SHP77 (cell line): ENCODE measurements at places on chromosomes 4 and X.
A peak's percentile ranks its signal among the peaks of the same experiment; 100 is the strongest.

DNA sequence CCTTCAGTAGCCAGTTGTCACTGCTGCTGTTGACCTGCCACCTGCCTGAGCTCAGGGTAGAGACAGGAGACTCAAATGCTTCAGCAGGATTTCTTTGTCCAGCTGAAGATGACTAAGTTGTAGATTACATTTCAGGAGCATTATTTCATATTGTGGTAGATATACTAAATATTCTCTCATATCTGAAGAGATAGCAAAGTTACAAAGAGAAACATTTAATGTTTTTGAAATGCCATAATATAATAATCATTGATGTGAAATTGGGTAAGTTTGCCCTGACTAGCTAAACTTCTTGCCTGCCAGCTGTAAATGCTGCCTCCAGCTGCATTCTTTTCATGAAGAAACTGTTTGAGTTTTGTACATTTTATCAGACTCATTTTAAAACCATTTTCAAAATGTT lies 247.6 kb upstream of the CNKSR2 start:
- no peak for DNase-seq

GRCh38 chr4:107774681-107775080 lies 50.1 kb upstream of the SGMS2 start:
- DNase-seq: no peak

DNA sequence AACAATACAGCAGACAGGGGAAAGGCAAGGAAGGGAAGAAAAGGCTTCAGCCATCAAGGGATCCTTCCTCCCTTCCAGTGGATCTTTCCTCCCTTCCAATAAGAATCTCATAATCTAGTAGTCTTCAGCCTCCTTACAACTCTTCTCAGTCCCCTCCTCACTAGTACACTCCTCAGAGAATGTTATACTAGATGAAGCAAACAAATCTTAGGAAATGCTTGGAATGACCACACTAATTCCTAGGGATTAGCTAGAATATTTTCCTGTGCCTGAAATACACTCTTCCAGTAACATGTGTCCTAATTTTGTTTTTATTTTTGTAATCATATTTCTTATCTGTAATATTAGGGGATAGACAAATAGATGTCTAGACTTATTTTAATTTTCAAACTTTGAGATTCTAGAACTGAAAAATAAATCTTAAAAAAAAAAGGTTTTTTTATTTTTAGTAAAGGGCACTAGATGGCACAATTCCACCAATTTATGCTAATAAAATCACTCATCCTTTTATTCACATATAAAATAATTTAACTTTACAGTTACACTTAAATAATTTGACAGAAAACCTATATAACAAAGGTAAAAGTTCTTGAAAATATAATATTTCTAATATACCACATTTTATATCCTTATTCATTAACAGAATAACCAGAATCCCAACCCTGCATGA lies 7.0 kb upstream of the STPG2 start:
- no peak for DNase-seq

DNA sequence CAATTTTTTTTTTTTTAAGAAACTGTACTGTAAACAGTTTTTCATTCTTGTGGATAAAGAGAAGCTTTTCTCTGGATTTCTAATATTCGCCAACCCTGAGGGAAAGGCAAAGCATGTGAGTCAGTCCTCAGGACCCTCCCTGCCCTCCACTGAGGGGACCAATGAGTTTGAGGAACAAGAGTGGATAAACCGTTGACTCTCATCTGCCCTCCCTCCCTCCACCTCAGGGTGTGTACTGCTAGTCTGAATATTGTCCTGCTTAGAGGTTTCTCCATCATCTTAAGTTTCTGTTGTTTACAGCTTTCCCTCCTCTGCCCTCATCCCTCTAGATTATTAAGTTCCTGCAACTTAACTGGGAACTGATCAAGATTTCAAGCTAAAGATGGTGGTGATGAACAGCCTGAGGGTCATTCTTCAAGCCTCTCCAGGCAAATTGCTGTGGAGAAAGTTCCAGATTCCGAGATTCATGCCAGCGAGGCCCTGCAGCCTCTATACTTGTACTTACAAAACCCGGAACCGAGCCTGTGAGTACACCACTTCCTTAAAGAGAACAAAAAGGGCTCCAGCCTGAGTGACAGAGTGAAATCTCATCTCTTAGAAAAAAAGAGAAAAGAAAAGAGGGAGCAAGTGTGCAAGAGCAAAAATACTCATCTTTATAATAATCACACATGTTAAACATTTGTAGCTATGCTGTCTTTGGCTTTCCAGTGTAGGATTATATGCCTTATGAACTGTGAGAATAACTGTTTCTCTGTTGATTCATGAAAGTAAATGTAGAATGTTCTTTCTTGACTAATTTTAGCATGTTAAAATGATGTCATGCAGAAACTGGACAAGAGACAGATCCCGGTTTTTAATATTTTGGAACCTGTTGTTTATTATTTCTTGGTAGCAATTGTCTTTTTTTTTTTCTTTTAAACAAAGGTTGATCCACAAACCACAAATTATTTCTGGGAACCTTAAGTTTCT lies 11.9 kb downstream of the CA5B start:
- DNase-seq: no peak

DNA sequence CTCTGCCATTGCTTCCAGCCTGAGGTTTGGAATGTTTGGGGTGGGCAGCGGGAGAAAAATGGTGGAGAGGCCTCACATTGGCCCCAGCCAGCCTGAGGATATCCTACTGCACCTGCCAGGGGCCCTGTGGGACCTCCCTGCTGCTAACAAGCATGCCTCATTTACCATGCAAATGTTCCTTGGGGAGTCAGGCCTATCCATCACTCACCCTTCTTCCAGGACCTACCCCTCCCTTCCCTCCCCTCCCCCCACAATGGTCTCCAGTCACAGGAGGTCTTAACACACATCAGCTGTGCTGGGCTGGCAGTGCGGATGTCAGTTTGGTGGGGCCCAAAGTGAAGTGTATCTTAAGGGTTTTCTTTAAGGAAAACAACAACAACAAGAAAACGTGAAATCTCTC lies 139.2 kb downstream of the SHOX start:
- no peak for DNase-seq

DNA sequence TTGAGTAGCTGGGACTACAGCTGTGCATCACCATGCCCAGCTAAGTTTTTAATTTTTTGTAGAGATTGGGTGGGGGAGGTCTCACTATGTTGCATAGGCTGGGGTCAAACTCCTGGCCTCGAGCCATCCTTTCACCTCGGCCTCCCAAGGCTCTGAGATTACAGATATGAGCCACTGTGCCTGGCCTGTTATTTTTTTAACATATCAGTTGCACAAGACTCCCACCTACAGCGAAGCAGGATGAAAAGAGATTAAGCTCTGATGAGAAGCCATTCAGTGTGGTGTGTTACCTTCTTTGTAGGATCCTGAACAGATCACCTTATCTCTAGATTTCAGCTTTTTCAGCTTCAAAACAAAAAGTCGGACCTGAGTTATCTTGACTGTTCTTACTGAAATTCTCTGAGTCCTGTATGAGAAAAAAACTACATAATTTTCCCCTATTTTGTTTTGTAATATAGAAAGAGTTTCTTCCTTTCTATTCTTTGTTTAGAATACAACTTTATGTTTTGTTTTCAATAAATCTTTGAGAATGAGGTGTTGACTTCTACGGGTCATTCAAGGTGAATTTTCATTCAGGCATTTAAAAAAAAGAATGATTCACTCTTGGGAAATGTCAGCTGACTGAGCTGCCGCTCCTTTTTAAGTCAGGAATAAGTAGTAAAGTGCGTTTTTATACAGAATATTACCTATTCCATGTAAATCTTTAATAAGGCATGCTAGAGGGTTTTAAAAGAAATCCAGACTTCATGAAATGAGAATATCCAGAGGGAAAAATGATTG lies 134.6 kb downstream of the ARSF start:
- no peak for DNase-seq

- DNase-seq: no peak
Observed at GRCh38 chr4:175456131-175456530, 355.9 kb downstream of the GPM6A start.

DNA sequence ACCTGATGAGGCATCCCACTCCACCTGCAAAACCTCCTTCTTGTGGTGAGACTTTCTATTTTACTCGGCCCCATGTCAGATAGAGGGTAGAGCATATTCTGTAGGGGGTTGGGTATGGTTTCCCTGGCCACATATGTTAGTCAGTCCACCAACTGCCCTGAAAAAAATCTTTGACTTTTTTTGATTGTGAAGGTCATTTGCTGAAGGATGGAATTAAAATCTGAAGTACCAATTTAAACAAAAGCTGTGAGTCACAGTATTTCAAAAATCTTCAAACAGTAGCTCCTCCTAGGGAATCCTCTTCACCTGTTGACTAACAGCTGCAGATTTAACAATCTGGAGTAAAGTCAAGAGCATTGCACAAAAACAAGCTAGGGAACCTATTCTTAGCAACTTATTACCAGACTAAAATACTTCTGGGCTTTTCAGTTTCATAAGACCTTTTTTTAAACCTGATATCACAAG lies 8.0 kb upstream of the CCDC110 start:
- DNase-seq: no peak

DNA sequence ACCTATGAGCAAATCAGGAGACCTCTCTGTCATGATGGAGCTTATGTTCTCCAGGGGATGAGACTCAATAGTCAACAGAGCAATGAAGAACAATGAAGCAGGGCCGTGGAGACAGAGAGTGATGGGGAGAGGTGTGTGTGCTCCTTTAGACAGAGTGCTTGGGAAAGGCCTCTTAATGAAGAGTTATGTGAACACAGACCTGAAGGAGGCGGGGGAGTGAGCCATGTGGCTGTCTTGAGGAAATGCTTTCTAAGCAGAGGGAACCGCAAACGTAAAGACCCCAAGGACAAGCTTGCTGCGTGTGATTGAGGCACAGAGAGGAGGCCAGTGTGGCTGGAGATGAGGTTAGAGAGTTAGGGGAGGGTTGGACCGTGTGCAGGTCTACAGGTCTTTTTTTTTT lies 53.1 kb downstream of the CHRNA9 start:
- no peak for DNase-seq

GRCh38 chr4:22072726-22073125 lies 124.2 kb upstream of the KCNIP4 start:
- no peak for DNase-seq

DNA sequence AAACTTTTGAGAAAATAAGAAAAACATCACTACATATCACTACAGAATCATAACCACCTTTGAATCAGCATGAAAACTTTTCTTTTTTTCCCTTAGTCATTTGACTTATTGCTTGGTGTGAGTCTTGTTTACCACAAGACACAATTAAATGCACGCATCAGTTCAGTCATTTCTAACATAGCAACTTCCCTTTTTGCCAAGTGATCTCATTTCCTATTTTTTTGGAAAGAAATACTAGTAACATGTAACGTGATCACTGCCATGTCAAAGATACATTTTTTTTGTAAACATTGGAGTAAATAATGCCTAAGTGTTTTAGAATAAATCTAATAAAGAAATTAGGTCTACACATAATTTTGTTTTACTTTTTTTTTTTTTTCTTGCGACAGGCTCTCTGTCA lies 5.1 kb upstream of the CXCL8 start:
- no peak for DNase-seq

DNA sequence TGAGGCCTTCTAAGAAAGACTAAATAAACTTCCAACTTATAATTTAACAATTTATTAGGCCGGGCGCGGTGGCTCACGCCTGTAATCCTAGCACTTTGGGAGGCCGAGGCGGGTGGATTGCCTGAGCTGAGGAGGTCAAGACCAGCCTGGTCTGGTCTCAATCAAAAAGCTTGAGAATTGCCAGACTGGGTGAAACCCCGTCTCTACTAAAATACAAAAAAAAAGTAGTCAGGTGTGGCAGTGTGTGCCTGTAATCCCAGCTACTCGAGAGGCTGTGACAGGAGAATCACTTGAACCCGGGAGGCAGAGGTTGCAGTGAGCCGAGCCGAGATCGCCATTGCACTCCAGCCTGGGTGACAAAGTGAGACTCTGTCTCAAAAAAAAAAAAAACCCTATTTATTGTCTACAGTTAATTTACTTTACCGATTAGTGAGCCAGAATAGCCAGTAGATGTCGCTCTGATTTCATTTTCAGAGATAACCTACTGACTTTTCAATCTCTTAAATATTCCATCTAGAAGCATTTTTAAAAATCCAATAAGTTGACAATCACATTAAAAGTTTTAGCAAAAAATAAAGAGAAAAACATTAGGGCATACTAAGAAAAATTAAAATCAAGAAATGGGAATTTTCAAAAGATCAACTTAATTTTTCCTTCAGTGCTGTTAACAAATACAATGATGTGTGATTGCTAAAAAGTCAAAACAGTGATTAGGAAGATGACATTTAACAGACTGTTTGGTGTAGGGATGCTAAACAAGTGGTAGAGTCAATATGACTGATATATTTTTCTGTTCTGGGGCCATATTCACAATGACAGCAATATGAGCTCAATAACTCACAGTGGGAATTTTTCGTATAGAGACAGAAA lies 4.3 kb upstream of the SHROOM3 start:
- DNase-seq: peak; percentile 34

GRCh38 chrX:110410603-110411002 lies 52.0 kb downstream of the RTL9 start:
- DNase-seq: no peak
